Caco-2 (cell line): ENCODE measurements at places on chromosomes 4 and X.

DNA sequence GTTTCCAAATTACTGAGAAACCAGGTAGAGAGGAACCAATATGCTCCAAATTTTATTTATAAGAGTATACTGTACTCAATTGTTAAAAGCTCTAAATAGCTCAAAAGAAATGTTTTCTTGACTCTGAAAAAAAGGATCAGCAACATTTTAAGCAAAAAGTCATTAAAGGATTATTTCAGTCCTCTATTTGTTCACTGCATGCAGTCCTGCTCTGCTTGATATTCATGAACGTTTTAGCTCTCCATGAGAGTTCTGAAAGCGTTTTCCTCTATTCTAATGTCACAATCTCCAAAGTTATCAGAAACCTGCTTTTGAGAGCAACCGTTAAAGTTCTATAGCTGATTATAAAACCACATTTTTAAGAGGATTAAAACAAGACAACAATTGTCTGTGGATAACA, 110.5 kb downstream of the APOOL start:
- DNase-seq = no peak

GRCh38 chrX:14491689-14492088, 37.6 kb upstream of the GLRA2 start:
- DNase-seq = no peak

- DNase-seq = peak; percentile 30
Measured at GRCh38 chr4:5460106-5460801, 248.1 kb downstream of the EVC2 start.

DNA sequence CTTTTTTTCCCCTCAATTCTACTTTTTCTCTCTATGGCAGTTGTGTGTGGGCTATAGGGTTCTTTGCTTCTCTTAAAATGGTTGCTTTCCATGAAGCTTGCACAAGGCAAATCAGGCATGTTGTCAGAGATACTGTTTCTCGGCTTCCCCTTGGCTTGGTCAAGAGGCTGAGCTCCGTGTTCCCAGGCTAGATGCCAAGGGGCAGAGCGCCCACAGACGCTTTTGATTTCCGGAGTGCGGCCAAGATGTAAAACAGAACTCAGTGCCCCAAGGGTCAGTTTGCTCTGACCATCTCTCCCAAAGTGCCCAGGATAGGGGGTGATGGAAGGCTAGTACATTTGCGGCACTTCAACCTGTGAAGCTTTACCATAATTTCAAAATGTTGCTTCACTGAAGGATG, 64.2 kb upstream of the DIPK2B start:
- DNase-seq = no peak

DNA sequence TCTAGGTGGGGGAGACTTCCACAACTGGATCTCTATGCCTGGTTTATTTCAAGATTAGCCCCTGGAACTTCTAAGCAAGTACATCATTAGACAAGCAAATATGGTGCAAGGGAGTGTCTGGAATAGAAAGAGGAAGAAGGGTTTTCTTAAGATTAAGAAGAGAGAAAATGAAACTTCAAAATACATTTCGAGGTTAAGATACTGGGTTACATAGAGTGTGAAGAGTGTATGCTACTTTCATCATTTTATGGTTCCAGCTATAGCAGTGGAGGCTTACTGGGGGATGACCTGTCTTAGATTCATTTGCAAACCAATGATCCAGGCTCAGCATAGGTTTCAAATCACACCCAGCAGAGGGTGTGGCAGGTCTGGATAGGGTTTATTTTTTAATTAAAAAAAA, 144.4 kb upstream of the GATB start:
- DNase-seq = no peak

- no peak for DNase-seq
Measured at GRCh38 chr4:183544109-183544508, 39.3 kb downstream of the ING2 start.

- DNase-seq = no peak
Measured at GRCh38 chr4:8353912-8354453, 84.4 kb downstream of the HTRA3 start.

GRCh38 chr4:184528713-184529112, 54.4 kb upstream of the IRF2 start:
- DNase-seq = no peak

DNA sequence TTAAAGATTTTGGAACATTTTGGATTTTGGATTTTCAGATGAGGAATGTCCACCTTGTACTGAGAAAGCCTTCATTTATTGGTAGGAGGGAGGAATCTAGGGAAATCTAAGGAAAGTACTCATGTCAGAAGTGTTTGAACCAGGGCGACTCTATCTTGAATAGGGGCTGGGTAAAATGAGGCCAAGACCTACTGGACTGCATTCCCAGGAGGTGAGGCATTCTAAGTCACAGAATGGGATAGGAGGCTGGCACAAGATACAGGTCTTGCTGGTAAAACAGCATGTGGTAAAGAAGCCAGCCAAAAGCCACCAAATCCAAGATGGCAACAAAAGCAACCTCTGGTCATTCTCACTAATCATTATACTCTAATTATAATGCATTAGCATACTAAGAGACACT, 118.9 kb downstream of the MXRA5 start:
- DNase-seq = no peak

DNA sequence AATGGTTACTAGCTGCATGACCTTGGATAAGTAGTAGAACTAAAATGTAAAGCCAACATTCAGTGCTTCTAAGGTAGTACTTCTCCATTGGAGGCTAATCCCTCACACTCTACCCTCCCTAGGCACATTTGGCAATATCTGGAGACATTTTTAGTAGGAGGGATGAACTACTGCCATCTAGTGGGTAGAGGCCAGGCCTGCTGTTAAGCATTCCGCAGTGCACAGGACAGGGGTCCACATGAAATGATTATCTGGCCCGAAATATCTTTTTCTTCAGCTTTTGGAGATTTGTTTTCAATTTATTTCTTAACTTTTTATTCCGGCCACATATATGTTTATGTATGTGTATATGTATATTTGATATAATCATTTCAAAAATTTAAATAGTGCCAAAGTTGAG, 36.0 kb upstream of the SPANXC start:
- no peak for DNase-seq

DNA sequence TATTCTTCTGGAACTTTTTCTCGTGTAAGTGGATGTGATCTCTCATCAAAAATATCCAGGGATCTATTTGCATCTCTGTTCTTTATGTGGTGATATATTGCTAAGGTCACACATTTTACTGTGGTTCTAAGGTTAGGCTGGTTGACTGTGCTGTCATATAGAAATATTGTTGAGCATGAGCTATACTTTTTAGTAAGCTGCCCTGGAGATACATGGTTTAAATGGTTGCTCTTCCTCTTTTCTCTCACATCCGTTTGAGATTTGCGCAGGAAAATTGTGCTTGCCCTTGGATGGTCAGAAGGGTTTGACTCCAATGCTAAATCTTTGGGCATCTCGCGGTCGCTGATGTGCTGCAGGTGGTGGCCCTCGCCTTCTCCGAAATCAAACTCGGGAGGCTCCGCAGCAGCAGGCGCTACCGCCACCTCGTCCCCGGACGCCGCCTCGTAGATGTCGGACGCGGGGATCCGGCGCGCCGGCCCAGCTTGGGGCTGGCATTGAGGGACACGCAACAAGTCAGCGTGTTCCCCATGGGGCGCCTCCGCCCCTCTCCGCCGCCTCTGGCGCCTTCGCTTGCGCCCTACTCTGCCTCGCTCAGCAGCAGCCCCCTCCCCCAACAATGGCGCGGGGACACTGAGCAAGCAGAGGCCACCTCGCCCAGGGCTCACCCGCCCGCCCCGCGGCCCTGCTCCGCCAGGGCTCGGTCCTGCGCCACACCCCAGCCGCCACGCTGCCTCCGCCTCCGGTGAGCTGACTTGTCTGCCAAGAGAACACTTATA, 154.5 kb downstream of the MSN start:
- no peak for DNase-seq

GRCh38 chrX:23908219-23909004, 606 bp downstream of the CXorf58 start:
- DNase-seq = no peak

- DNase-seq = no peak
Measured at GRCh38 chr4:26466578-26467270, 23.6 kb downstream of the CCKAR start.

GRCh38 chr4:11160288-11160687, 268.4 kb downstream of the HS3ST1 start:
- DNase-seq = no peak

DNA sequence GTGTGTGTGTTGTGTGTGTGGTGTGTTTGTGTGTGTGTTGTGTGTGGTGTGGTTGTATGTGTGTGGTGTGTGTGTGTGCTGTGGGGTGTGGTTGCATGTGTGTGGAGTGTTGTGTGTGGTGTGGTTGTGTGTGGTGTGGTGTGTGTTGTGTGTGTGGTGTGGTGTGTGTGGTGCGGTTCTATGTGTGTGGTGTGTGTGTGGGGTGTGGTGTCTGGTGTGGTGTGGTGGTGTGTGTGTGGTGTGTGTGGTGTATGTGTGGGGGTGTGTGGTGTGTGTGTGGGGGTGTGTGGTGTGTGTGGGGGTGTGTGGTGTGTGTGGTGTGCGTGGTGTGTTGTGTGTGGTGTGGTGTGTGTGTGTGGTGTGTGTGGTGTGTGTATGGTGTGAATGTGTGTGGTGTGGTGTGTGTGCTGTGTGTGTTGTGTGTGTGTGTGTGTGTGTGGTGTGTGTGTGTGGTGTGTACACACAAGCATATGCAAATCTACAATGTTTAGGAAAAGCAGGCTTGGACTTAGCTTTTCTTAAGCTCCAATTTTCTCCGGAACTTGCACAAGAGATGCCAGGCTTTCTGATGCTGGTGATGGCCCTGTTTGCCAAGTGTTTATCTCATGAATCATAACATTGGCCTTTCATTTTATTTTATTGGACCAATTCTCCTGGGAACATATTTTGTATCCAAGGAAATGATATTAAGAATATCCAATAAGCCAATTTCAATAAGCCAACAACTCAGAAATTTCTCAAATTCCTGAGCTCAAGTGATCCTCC, 148.7 kb downstream of the SPATA18 start:
- no peak for DNase-seq

DNA sequence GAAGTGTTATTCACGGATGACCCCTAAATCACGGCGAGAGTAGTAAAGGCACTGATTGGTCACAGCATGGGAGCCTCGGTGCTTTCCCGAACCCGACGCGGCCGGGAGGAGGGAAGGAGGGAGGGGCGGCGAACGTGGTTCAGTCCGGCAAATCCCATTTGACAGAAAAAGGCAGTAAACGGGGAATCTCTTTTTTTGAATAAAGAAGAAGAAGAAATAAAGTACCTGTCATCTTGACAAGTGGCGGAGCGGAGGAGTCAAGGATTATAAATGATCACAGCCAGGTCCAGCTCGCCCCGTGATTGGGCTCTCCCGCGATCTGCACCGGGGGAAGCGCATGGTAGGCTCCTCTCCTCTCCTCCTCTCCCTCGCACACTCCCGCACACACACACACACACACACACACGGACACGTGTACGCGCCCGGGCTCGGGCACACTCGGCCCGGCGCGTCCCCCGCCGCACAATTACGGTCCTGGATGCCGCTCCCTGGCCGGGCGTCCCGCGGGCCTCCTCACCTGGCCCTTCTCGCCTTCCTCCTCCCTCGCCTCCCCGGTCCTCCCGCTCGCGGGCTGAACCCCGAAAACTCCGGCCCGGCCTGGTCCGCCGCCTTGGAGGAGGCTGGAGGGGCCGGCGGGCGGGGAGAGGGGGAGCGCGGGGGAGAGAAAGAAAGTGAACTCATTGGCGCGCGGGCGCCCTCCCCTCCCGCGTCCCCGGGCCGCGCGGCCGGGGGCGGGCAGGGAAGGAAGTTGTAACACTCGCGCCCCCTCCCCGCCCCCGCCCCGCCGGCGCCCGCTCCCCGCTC, 99.2 kb upstream of the TENM3 start:
- DNase-seq = peak; percentile 72

DNA sequence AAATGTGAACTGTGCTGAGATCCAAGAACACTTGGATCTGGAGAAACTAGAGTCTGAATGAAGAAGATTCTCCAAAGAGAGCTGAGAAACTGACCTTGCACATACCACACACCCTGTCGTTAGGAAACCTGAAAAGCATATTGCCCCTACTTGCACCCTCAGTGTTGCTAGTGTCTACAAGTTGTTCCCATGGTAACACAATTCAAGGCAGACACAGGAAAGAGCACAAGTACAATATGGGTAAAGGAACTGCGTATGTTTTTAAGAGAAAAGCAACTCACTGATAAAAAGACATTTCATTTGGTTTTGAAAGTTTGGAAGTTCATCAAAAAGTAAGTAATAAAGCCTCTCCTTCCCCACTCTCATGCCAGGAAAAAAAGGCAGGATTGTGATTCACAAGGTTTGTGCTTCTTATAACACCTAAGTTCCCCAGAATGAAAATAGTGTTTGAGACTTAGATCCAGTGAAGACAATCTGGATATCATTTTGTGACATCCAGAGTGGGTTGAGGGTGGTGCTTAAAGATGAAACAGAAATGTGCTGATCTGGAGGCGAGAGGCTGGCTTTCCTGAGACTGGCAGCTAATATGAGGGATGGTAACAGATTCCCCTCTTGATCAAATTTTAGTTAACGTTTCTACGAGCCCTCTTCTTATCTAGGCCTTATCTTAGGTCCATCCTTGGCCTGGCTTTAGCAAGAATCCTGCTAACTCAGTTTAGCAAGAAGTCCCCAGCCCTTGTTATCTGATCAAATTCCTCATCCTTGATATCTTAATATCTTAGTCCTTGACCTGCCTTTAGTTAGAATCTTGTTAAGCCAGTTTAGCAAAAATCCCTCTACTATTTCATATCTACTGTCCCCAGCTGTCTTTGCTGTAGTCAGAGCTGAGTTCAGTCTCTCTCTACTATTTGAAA, 42.3 kb downstream of the NIPAL1 start:
- peak; percentile 55 for DNase-seq

- no peak for DNase-seq
Measured at GRCh38 chr4:153748378-153748777, 11.4 kb downstream of the RNF175 start.

DNA sequence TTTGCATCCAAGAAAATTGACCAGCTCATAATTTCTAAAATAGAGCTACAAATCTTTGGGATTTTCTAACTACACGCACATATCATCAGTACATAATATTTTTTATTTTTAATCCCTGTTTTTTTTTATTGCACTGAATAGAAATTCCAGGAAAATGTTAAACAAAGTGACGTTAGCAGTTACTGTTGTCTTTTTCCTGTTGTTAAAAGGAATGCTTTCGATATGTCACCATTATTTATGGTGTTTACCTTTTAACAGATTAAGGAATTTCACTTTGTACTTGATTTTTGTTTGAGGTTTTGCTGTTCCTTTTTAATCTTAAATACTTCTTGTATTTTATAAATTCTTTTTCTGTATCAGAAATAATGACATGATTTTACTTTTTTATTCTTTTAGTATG, 89.7 kb downstream of the TMEM144 start:
- no peak for DNase-seq

- DNase-seq = no peak
Measured at GRCh38 chr4:27149541-27150212, 289.0 kb downstream of the STIM2 start.

- DNase-seq = no peak
Measured at GRCh38 chr4:138269175-138269574, 27.0 kb upstream of the SLC7A11 start.

GRCh38 chr4:150580306-150580705, 1.6 kb upstream of the MAB21L2 start:
- no peak for DNase-seq

- DNase-seq = no peak
Measured at GRCh38 chr4:3388471-3389232, 53.1 kb upstream of the HGFAC start.

GRCh38 chrX:133918361-133918771, 67.0 kb downstream of the GPC3 start:
- no peak for DNase-seq
